ENCODE measurements at places on chromosomes 5 and 9.

- DNase-seq, result no peak
Measured at GRCh38 chr9:18297056-18297841, 176.7 kb upstream of the ADAMTSL1 start.

- peak; percentile 76 for DNase-seq
Measured at GRCh38 chr5:65066387-65067146, 297.8 kb downstream of the CWC27 start.

DNA sequence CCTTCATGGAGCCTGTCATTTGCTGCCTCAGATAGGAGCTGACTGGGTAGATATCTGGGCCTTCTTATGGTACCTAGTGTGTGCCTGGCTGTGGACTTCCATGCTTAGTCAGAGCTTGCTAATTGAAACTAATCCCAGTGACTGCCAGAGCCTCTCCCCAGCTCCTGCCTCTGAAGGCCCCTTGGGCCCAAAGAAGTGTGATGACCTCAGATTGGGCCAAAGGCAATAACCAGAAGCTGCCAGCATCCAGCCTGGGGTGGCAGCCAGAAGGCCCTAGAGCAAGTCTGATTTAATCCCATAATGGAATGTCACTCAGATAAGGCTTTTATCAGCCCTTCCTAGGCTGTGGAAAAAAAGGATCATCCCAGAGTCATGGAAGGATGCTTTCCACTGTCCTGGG is 17.1 kb upstream of the CDC23 start:
- DNase-seq, result no peak

GRCh38 chr9:112608851-112609250 is 109.1 kb downstream of the INIP start:
- DNase-seq, result no peak

- DNase-seq, result no peak
Measured at GRCh38 chr5:171688696-171689495, 96.7 kb upstream of the SMIM23 start.

GRCh38 chr5:147686421-147686820 is 96.1 kb downstream of the JAKMIP2 start:
- DNase-seq, result no peak

DNA sequence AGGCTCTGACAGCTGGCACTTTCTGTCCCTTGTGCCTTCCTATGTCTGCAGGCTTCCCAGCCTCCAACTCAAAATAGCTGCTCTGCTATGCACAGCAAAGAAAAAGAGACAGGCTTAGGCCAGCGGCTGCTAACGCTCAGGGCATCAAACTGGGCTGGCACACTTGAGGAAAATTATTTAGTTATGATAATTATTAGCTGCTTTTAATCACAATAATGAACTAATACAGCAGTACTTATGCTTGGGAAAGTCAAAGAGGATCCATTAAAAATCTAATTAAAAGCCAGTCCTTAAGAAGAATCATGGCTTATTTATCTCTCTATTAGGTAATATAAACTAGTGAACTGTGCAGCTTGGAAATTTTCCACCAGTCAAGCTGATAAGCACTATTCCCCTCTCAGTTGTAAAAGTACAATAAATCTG is 233.2 kb downstream of the SLIT3 start:
- DNase-seq, result no peak

DNA sequence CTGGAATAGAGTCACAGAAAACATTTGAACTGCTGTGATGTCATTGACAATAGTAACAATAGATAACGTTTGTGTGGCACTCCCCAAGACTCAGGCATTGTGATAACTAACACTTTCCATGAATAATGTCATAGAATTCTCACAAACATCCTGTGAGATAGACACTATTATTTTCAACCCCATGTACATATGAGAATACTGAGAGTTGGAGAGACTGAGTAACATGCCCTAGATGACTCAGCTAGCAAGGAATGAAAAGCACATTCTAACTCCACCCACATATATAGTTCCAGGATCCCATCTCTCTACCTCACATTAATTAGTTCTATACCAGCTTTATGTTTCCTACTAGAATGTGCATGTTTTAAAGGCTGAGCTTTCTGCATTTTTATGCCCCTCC is 71.4 kb downstream of the ASTN2 start:
- DNase-seq, result no peak

DNA sequence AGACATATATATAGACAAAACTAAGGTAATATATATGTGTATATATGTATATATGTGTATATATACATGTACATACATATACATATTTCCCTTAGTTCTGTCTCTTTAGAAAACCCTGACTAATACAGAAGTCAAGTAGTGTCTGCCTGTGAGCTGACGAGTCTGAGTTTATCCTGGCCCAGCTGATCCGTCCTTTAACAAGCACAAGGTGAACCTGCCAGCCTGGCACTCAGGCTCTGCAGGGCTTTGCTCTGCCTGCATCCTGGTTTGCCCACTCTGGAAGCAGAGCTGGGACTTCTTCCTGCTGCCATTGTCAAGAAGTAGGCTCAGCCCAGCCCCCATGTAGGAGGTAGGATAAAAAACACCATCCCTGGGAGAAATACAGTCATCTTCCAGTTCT is 388.0 kb downstream of the ICE1 start:
- DNase-seq, result no peak

GRCh38 chr5:160641405-160641804 is 210.6 kb downstream of the ATP10B start:
- DNase-seq, result no peak

DNA sequence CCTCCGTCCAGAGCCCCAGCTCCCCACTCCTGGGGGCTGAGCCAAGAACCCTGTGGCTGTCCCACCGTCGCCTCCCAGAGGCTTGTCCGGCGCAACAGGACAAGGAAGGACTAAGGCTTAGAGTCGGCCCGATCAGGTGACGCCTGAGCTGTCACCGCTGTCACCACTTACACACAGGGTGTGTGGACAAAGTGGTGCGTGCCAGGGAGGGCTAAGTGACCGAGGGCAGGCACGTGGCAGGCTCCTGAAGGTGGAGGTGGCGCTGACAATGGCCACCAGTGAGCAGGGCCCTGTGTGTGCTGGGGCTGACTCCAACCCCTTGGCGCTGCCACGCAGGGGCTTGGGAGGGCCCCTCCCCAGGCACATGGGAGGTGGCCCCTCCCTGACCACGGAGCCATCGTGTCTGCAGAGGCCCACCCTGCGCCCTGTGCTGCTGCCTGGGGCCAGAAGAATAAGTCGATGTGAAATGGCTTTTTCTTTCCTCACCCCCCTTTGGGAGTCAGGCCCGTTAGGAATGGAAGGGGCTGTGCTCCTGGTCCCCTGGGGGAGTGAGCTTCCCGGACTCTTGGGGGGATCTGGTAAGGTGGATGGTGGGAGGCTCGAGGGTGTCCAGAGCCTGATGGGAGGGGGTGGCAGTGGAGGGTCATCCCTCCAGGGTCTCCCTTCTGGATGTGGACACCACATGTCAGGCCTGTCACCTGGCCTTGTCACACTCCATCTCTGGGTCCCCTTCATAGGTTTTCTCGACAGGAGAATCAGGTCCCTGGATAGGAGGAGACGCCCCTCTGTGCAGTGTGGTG is 2.6 kb upstream of the GPSM1 start:
- no peak for DNase-seq
